Uterus (tissue), 4 donors: ENCODE measurements at places on chromosomes 5 and 9.

GRCh38 chr5:96093890-96094381 lies 132.3 kb upstream of the ELL2 start:
- DNase-seq = no peak

- no peak for DNase-seq
Observed at GRCh38 chr9:116219686-116220085, 66.1 kb downstream of the PAPPA start.

DNA sequence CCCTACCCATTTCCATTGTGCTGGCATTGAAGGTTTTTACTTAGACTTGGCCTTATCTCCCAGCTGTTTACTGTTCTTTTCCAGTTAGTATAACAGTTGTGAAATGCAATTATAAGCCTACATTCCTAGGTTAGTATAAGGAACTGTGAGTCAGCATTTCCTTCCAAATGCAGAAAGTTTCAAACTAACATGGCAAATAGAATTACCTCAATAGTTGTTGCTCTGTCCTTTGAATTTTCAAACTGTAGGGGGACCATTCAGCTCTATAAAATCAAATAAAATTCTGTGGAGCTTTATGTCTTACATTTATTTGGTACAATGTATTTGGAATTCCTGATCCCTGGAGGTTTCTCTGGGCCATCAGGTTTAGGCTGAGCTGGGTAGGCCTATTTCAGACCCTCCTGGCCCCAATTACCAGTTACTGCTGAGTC lies 47.2 kb downstream of the ARHGEF28 start:
- DNase-seq = no peak

DNA sequence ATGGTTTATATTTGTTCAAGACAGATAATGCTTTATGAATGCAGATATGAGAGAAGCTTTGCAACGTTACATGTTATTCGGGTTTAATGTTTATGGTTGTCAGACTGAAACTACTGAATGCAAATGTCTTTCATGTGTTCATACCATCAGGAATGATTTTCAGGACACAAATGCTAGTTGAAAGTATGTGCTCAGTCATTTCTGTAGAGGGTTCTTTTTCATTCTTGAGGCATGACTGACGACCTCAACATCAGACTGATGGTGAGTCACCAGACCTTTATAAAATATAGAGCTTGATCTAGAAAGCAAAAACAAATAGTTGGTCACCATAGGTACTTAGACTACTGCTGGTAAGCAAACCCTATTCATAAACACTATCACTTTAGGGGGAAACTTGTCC lies 287.3 kb upstream of the NUDT12 start:
- no peak for DNase-seq

- no peak for DNase-seq
Observed at GRCh38 chr5:170429014-170429413, 39.8 kb upstream of the KCNMB1 start.

DNA sequence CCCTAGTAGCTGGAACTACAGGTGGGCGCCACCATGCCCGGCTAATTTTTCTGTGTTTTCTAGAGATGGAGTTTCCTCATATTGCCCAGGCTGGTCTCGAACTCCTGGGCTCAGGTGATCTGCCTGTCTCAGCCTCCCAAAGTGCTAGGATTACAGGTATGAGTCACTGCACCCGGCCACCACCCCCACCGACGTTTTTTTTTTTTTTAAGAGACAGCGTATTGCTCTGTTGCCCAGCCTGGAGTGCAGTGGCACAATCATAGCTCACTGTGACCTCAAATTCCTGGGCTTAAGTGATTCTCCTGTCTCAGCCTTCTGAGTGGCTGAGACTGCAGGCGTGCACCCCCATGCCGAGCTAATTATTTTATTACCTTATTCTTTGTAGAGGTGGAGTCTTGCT lies 38.2 kb downstream of the WDR70 start:
- DNase-seq = no peak

GRCh38 chr9:107249665-107250285 lies 33.3 kb upstream of the RAD23B start:
- no peak for DNase-seq

- no peak for DNase-seq
Observed at GRCh38 chr5:9596824-9597223, 33.3 kb downstream of the TAS2R1 start.

- no peak for DNase-seq
Observed at GRCh38 chr5:109028608-109029299, 281.1 kb downstream of the FER start.
